Glomerular endothelial cell (primary cell): ENCODE measurements at places on chromosomes 16 and 17.
A peak's percentile ranks its signal among the peaks of the same experiment; 100 is the strongest.

- DNase-seq = no peak
These were observed 8.8 kb upstream of the MAP2K3 start for GRCh38 chr17:21275579-21276263.

GRCh38 chr16:30491744-30492308 is 19.3 kb downstream of the ITGAL start:
- DNase-seq = no peak

DNA sequence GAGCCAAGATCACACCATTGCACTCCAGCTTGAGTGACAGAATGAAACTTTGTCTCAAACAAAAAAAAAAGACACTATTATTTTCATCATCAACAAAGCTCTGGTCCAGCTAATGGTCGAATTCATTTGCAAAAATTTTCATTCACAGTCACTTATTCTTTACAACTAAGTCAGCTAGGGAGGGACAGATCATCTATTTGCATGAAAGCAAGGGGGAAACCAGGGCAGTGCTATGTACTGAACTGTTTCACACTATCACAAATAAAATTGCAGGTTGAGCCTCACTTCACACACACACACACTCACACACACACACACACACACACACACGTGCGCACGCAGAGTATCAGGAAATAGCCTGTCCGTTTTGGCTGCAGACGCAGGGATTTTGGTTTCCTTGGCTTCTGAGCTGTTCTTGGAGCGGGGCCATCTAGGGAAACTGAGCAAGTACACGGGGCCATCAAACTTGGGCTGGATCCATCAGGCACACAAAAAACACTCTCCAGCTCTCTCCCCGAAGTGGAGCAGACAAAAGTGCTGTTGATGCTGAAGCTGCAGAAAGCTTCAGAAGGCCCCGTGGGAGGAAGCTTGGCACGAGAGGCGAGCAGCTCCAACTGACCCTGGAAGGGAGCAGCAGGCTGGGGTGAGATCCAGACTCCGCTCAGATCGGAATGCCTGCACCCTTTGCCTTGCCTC is 44.3 kb upstream of the HELZ start:
- peak; percentile 44 for DNase-seq

- DNase-seq = no peak
These were observed at the start of gene GFAP for GRCh38 chr17:44915321-44915726. Gene GFAP (minus strand): TSS chr17:44915500. CDS start chr17:44915486, 14 bp downstream.

DNA sequence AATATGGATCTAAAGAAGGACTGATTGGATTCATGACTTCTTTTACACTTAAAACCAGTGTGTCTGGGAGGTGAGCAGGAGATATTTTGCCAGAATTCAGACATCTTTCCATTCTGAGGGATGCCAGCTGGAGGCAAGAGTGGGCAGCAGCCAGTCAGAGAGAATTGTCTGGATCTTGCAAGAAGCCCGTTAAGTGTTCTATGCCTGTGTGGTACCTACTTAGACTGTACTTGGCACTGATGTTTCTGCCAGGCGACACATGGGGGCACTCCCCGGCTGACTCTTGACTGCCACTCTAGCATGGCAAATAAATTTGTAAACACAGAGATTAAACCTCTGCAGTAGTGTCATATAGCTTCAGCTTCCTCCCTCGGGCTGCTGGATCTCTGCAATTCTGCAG is 247.7 kb downstream of the UTP18 start:
- DNase-seq = no peak

DNA sequence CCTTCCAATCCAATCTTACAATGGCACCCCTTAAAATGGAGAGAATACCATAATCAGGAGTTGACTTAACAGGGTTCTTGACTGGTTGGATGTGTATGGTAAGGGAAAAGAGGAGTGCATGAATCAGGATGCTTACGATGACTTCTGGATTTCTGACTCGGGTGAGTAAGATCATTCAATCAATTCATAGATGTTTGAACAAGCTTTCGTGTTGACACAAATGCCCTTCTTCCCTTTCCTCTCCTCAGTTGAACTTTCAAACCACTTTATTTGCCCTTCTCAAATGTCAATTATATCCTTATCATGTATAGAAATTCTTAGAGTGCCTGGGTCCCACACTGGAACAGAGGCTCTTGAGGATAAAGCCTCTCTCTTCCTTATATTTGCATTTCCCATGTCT is 25.9 kb downstream of the ABCC12 start:
- no peak for DNase-seq

GRCh38 chr17:74128456-74129211 is 74.8 kb upstream of the RPL38 start:
- DNase-seq = no peak

GRCh38 chr16:89485701-89486246 is 4.6 kb downstream of the ANKRD11 start:
- no peak for DNase-seq

- no peak for DNase-seq
These were observed 3.9 kb downstream of the CDH13 start for GRCh38 chr16:82630688-82631087.

GRCh38 chr17:52368886-52369285 is 210.4 kb upstream of the CA10 start:
- DNase-seq = no peak

GRCh38 chr16:85986931-85987749 is 88.2 kb downstream of the IRF8 start:
- DNase-seq = no peak

GRCh38 chr17:40895106-40895730 is 10.2 kb upstream of the KRT20 start:
- DNase-seq = no peak

- DNase-seq = no peak
These were observed 55.6 kb downstream of the BAIAP2 start for GRCh38 chr17:81090361-81091136.

GRCh38 chr17:65013613-65014391 is 42.7 kb downstream of the GNA13 start:
- DNase-seq = no peak

- no peak for DNase-seq
These were observed 8.5 kb upstream of the ZC3H18 start for GRCh38 chr16:88561485-88562359.

DNA sequence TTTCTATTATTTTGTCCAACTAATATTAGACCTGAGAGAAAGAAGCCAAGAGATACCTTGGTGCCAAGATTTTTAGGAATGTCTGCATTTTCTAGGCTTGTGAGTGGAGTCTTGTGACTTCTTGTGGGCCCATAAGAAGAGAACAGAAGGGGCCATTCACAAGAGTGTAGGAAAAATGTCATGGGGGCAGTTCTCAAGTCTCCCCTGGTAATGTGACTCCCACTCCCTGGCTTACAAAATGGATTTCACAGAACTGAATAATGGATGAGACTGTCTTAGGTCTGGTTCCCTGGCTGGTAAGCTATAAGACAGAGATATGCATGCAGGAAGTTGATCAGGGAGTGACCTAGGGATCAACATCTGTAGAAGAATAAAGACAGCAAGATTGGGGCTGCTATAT is 181.3 kb downstream of the CBLN1 start:
- DNase-seq = no peak

DNA sequence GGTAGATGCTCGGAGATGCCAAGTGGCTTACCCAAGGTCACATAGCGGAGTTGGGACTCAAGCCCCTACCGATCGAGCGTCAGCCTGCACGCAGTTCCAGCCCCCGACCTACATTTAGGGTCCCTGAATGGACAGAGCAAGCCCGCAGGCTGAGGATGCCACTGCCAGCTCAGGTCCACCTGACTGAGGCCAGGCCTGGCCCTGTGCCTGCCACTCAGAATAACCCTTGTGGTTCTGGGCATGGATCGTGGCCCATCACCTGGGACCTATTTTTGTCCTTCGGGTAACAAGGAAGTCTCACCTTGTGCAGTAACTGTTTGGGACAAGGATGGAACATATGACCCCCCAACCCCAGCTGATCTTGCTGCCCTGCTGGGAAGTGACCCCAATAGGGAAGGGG is 17.1 kb downstream of the CDH16 start:
- no peak for DNase-seq

GRCh38 chr17:81074875-81075274 is 39.9 kb downstream of the BAIAP2 start:
- no peak for DNase-seq

DNA sequence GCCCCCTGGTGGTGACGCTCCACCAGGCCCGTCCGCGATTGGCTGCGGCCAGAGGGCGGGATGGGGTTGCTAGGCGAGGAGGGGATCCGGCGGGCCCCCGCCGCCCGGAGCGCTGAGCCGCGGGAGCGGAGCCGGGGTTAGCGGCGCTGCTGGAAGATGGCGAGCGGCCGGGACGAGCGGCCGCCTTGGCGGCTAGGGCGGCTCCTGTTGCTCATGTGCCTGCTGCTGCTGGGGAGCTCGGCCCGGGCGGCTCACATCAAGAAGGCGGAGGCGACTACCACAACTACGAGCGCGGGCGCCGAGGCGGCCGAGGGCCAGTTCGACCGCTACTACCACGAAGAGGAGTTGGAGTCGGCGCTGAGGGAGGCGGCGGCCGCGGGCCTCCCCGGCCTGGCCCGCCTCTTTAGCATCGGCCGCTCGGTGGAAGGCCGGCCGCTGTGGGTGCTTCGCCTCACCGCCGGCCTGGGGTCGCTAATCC is at the start of gene CPD:
Gene CPD, plus strand, starts transcription at position 103 of the 478 bp plus-strand sequence. Its CDS starts 54 bp downstream, at position 157.
- no peak for DNase-seq

DNA sequence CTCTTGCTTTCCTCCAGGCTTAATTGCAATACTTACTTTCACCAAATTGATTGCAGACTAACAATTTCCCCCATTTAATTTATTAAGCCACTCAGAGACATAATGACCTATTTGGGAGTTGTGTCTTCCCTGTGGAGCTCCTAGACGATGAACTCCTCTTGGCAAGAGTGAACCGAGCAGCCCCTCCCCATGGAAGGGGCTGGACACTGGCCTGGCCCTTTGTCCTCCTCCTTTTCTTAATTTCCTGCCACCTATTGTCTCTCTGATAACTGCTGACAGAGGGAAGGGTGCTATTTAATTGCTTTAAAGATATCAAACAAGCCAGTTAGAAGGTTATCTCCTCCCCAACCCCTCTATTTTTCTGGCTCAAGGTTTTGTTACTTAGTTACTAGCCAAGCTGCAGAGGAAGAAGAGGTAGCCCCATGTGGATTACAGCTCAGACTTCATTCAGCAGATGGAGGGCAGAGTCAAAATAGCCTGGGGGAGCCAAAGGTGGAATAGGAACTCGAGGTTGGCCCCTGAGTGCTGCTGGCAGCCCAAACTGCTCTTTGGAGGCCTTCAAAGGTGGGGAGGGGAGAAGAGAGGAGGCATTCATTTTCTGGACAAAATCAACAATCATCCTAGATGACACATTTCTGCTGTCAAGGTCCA is 3.7 kb upstream of the SSTR2 start:
- no peak for DNase-seq

GRCh38 chr17:27793168-27793905 is 7.0 kb downstream of the NOS2 start:
- no peak for DNase-seq

- DNase-seq = peak; percentile 37
These were observed 15.6 kb downstream of the TLE7 start for GRCh38 chr16:71426069-71426879.

DNA sequence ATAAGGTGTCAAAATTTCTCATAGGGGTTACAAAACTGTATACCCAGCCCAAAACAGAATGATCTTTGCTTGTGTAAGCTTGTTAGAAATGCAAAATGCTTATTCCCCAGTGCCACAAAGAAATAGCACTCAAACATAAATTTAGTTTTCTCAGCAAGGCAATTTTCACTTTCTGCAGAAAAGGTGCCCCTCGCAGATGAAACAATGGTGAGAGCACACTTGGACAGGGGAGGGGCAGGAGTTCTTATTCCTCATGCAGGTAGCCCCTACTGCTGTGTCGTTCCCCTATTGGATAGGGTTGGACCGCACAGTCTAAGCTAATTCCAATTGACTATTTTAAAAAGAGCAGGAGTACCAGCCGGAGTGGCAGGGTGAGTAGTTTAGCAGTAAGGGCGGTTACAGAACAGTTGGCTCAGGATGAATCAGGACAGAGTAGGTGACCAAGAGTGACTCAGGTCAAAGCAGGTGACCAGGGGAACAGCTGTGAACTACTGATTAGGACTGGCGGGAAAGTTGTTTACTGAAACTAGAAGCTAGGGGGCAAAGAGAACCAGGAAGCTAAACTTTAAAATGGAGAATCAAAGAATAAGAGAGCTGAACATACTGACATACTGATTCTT is 5.5 kb upstream of the LDHD start:
- no peak for DNase-seq

- DNase-seq = no peak
These were observed 268.5 kb upstream of the CCL2 start for GRCh38 chr17:33986566-33986965.

- DNase-seq = no peak
These were observed 419 bp downstream of the RAB37 start for GRCh38 chr17:74737299-74738050.

DNA sequence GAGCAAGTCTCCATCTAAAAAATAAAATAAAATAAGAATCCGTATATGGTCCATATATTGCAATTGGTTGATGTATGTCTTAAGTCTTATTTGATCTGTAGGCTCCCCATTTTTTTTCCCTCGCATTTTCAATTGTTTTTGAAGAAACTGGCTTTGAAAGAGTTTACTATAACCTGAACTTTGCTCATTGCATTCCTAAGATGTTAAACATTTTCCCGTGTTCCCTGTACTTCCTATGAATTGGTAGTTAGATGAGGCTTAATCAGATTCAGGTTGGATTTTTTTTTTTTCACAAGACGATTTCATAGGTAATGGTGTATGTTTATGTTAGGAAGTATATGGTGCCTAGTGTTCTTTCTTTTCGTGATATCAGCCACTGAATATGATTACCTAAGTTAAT is 3.3 kb downstream of the LRRC36 start:
- DNase-seq = no peak

- no peak for DNase-seq
These were observed 19.5 kb downstream of the LYRM1 start for GRCh38 chr16:20920091-20920490.

DNA sequence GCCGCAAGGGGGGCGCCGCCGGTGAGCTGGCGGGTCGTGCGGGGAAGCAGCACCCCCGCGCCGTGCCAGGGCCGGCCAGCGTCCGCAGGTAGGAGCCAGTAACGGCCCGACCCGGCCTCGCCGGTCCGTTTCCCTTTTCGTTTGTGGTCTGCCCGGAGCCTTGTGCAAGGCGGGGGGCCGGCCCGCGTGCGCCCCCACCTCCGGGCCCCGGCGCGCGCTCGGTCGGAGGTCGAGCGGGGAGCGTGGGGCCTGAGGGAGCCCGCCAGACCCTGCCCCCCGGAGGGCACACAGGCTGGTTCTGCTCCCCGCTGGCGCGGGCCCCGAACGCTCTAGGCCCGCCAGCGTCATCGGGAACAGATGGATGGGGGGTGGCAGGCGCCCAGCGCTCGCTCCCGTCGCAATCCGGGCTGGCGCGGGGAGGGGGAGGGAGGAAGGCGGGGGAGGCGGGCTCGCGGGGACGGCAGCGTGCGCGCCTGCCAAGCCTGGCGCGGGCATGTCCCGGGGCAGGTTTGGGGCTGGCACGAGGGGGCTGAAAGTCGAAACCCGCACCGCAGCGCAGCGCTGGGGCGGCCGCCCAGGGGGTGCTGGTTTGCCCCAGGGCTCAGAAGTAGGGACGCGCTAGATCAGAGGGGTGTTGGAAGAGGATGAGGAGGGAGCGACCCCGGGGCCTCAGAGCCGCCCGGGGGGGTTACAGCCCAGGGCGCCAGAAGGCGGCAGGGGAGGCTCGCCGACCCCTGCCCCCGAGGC is 1.5 kb upstream of the GSE1 start:
- no peak for DNase-seq

- no peak for DNase-seq
These were observed 262.6 kb downstream of the SLC39A11 start for GRCh38 chr17:72829883-72830282.

- no peak for DNase-seq
These were observed 5.7 kb upstream of the SDR42E1 start for GRCh38 chr16:82016964-82017363.

GRCh38 chr16:29926711-29927052 is 656 bp upstream of the KCTD13 start:
- no peak for DNase-seq
